ENCODE measurements at places on chromosomes 2 and 18. TPM values are rescaled to one million over a fixed set of nuclear protein-coding genes. Genes with fewer than 3 reads are reported as not detected.

DNA sequence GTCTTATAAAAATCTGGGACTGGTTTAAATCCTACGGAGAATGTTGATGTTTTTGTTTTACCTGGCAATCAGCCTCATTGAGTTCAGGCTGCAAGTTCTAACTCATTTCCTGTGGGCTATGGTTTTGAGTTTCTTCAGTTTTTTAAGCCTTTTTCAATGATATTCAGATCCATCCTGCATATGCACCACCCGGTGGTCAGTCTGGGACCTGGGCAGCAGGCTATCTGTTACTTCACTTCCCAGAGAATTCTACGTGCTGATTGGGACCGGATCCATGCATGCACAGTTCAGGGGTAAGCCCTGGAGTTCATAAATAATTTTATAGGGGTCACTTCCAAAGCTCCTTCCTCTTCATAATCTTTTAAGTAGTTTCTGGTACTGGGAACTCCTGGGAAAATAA, 339.2 kb upstream of the HNRNPA3 start:
- no peak overlapping the region for H3K27ac ChIP-seq
- DNase-seq, result no peak
- H3K27me3 ChIP-seq, result peaks cover 3% of the 10 kb centered on the region
- H3K36me3 ChIP-seq, result peaks cover 12% of the 10 kb centered on the region
- H3K4me3 ChIP-seq, result no peak overlapping the region

DNA sequence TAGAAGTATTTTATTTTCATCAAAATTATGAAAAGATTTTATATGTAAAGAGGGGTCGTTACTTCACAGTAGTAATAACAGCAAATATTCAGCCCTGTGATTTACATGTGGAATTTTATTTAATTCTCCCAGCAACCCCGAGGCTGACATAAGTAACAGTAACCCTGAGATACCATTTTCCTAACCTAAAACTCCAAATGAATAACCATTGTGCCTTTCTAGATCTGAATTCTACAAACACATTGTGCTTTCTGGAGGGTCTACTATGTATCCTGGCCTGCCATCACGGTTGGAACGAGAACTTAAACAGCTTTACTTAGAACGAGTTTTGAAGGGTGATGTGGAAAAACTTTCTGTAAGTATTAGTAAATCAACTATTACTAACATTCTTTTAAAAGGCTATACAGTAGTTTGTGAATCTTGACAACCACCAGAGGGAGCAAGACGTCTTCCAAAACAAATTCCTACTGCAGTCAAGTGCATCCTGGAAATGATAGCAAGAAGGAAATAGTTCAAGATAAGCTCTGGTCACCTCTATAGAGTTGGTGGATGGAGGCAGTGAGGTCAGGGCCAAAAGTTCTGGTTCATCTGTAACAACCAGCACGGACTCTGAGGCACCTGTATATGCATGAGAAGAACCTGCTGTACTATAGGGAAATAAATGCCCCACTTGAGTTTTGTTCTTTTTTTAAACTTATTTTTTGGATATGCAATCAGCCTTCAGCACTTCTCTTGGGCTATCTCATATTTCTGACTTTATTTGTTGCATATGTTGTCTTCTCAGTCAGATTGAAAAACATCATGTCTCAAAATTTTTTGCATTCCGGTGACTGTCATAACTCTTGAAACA, 37.4 kb downstream of the ACTR2 start:
- H3K4me3 ChIP-seq, result no peak overlapping the region
- peaks cover 5% of the 10 kb centered on the region for H3K36me3 ChIP-seq
- no peak overlapping the region for H3K27ac ChIP-seq
- peaks cover 20% of the 10 kb centered on the region for H3K4me1 ChIP-seq
- no peak for DNase-seq
- no peaks in the 10 kb centered on the region for H3K27me3 ChIP-seq

DNA sequence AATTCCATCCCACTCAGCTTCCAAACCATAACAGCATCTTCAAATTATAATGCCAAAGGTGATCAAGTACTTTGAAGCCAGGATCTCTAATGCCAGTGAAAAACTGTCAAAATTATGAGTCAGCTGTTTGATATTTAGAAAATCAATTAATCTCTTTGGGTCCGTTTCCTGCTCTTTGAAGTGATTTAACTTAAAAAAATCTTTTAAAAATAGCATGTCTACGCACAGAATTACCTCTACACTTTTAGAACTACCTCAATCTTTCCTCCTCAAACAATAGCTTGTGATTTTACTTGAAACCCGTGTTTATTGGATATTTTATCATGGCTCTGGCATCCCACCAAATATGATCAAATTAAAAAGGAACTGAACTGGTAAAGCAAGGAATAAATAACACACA, 31.3 kb upstream of the TANK start:
- no peaks in the 10 kb centered on the region for H3K36me3 ChIP-seq
- H3K27me3 ChIP-seq, result peaks cover 2% of the 10 kb centered on the region
- H3K4me3 ChIP-seq, result no peak overlapping the region
- no peaks in the 10 kb centered on the region for H3K4me1 ChIP-seq

DNA sequence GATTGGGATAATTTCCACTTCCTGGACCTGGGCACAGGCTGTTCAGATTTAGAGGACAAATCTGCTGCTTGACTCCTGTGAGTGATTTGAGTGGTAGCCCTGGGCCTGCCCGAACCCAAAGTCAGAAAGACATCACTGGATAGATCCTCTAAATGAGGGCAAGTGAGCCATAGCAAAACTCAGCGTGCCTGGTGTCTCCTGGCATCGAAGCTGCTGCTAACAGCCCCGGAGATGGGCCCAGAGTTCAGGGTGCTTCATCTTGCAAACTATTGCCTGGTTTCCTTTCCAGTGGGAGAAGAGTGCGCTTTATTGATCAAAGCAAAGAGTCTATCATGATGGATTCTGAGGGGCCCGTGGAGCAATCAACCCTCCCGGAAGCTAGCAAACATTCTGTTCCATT, 153.1 kb upstream of the KLHL29 start:
- no peak for DNase-seq
- no peaks in the 10 kb centered on the region for H3K27me3 ChIP-seq
- no peak overlapping the region for H3K27ac ChIP-seq
- H3K4me1 ChIP-seq, result peaks cover 6% of the 10 kb centered on the region

DNA sequence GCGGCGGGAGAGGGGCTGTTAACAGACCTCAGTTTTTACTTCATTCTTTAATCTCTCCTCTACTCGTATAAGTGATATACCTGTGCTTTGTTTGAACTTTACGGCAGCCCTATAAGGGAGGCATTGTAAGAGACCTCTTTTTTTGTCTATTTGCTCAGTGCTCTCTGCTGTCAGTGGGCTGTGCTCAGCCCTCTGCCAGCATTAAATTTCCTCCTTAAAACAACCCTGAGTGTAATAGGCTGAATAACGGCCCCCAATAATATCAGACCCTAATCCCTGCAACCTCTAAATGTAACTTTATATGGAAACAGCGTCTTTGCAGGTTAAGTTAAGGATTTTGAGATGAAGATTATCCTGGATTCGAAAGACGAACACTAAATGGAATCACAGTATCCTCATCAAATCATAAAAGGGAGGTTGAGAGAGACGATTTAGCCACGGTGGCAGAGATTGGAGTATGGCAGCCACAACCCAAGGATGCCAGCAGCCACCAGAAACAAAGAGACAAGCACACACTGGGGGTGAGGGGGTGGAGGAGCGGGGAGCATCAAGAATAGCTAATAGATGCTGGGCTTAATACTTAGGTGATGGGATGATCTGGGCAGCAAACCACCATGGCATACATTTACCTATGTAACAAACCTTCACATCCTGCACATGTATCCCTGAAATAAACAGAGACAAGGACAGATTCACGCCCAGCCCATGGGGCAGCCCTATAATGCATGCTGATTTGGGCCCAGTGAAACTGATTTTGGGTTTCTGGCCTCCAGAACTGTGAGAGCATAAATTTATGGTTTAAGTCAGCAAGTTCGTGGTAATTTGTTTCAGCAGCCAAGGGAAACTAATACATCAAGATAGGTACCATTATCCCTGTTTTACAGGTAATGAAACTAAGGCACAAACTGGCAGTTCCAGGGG, 894 bp upstream of the FARSB start:
- DNase-seq, result no peak
- peak overlapping the region; percentile 99 for H3K4me3 ChIP-seq
- peak overlapping the region; percentile 100 for H3K27ac ChIP-seq
- no peaks in the 10 kb centered on the region for H3K27me3 ChIP-seq
- H3K4me1 ChIP-seq, result peaks cover 27% of the 10 kb centered on the region
- no peaks in the 10 kb centered on the region for H3K36me3 ChIP-seq

DNA sequence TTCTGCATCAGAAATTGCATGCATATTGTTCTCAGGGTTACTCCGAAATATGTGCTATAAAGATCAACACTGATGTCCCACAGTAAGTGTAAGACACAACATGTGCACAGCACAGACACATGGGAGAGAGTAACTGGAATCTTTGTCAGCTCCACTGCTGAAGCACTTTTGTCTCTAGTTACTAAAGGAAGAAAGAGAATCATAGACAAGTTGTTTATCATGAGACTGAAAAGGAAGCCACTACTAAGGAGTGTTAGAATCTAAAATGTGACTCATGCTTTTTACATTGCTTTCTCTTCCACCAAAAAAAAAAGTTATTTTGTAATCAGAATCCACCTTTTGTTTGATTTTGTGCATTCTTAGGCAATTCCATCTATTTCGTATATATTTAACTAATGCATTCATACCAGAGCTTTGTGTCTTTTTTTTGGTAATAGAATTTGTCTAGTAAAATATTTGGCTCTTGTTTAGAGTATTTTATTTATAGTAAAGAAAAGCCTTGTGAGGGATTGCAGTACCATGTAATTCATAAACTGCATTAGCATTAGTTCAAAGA, 502.4 kb downstream of the FBXO15 start:
- H3K4me3 ChIP-seq, result no peak overlapping the region
- H3K4me1 ChIP-seq, result peaks cover 4% of the 10 kb centered on the region
- no peaks in the 10 kb centered on the region for H3K27me3 ChIP-seq
- no peak for DNase-seq

DNA sequence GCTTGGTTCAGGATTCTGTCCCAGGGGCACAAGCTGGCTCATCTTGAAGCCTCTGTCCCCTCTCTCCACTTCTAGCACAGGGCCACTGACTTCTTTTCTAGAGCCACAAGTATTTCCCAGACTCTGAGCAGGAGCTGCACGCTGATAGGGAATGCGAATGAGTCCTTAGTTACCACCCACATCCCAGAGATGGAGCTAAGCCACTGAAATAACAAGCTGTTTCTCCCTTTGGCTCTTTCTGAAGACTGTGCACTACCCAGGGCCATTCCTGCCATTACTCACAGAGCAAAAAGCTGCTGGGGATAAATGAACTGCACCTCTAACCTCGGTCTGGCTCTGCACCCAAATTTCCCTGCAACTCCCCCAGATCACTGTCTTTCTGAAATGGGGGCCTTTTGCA, 70.6 kb downstream of the TSN start:
- peaks cover 23% of the 10 kb centered on the region for H3K4me1 ChIP-seq
- no peak overlapping the region for H3K27ac ChIP-seq
- H3K36me3 ChIP-seq, result peaks cover 9% of the 10 kb centered on the region
- no peak for DNase-seq

GRCh38 chr2:63122921-63123320, 72.3 kb downstream of the OTX1 start:
- DNase-seq, result no peak
- no peak overlapping the region for H3K4me3 ChIP-seq
- H3K4me1 ChIP-seq, result no peaks in the 10 kb centered on the region
- H3K27me3 ChIP-seq, result no peaks in the 10 kb centered on the region
- peaks cover 3% of the 10 kb centered on the region for H3K36me3 ChIP-seq

DNA sequence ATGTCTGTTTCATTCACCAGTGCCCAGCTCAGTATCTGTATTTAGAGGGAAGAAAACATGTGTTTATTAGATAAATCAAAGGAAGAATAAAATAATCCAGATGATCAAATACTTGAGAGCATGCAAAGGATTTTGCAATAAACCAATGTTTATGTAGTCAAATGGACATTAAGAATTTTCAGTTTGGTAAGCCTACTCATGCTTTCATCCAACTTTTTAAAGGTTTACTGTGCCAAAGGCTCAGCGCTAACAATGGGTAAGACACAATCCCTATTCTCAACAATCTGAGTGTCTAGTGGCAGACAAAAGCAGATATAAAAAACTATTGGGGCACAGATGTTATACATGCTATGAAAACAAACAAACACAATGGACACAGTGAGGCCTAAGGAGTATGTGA, 26.3 kb downstream of the GRB14 start:
- no peaks in the 10 kb centered on the region for H3K27me3 ChIP-seq
- H3K36me3 ChIP-seq, result no peaks in the 10 kb centered on the region
- H3K4me1 ChIP-seq, result no peaks in the 10 kb centered on the region
- no peak for DNase-seq

ASB18 gene
- not detected for total RNA-seq

TSPYL6 gene
- total RNA-seq, result not detected

DHX57 gene
- 39.5 TPM for total RNA-seq

SLC5A7 gene
- 3.0 TPM for total RNA-seq

GAD1 gene
- 0.39 TPM for total RNA-seq

NCKAP5 gene
- 27.9 TPM for total RNA-seq

LYG2 gene
- not detected for total RNA-seq

SIGLEC15 gene
- total RNA-seq, result not detected

LIMS2 gene
- total RNA-seq, result 8.8 TPM

RFTN2 gene
- total RNA-seq, result 20.6 TPM

IL18R1 gene
- not detected for total RNA-seq

CYP26B1 gene
- 16.4 TPM for total RNA-seq

KANSL1L gene
- 18.3 TPM for total RNA-seq

RTP5 gene
- not detected for total RNA-seq

NPAS2 gene
- 2.6 TPM for total RNA-seq

GPBAR1 gene
- 0.14 TPM for total RNA-seq

TNFRSF11A gene
- total RNA-seq, result 0.16 TPM
